HepG2 (cell line): ENCODE measurements at places on chromosomes 16 and 17.

- no peak for DNase-seq
These were observed 33.7 kb upstream of the COQ7 start for GRCh38 chr16:19033761-19034160.

DNA sequence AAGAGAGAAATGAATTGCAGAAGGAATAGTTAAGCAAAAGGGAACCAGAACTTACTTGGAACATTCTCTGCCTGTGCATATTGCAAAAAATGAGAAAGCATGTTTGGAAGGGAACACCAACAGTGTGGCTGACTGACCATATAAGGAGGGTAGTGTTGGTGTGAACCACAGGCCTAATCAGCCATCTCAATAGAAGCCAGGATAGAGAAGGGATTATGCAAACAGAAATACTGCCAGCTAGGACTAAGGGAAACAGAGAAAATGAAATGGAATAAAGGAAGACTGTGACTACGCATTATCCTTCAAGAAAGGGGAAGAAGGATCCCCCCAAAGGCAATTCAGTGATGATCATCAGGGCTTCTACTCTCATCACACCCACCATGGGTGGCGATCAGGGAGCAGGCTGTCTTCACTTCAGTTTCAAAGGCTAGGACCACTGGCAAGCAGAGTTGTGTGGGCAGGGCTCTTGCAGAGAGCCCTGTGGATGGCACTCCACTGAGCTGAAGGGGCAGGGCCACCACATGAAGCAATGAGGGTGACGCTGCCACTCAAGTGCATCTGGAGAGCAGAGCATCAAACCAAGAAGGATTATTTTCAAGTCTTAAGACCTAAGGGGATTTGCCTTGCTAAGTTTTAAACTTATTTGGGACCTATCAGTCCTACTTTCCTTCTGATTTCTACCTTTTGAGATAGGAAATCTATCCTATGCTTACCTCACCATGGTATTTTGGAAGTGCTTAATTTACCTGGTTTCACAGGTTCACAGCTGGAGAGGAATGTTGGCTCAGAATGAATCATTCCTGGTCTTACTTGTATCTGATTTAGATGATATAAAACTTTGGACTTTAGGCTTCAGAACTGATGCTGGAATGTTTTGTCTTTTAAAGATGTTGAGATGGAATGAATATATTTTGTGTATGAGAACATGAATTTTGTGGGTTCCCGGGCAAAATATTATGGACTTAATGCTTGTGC is 140.5 kb downstream of the SSH2 start:
- DNase-seq = no peak

- peak; percentile 89 for DNase-seq
These were observed 32.5 kb downstream of the MARF1 start for GRCh38 chr16:15610369-15610871.

- DNase-seq = peak; percentile 57
These were observed 5.7 kb downstream of the GRN start for GRCh38 chr17:44350733-44351226.

DNA sequence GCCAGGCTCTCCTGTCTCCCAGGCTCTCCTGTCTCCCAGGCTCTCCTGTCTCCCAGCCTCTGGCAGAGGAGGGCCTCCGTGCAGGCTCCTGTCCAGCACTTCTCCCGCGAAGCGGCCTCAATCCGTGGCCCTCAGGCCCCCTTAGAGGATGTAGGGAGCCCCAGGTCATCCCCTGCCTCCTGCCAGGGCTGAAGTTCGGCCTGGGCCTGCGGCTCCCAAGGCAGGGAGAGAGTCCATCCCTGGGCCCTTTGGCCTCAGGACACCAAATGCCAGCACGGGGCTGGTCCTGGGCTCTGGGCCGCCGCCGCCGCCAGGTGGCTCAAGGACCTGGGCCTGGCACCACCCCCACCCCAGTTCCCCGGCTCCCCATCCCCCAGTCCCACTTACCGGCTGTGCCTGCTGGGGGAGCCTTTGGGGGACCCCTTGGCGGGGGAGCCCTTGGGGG is 370 bp downstream of the EVPL start:
- DNase-seq = no peak

- no peak for DNase-seq
These were observed 98.6 kb downstream of the WNT3 start for GRCh38 chr17:46719891-46720290.

- DNase-seq = no peak
These were observed 174.0 kb downstream of the IRX3 start for GRCh38 chr16:54112451-54113206.

DNA sequence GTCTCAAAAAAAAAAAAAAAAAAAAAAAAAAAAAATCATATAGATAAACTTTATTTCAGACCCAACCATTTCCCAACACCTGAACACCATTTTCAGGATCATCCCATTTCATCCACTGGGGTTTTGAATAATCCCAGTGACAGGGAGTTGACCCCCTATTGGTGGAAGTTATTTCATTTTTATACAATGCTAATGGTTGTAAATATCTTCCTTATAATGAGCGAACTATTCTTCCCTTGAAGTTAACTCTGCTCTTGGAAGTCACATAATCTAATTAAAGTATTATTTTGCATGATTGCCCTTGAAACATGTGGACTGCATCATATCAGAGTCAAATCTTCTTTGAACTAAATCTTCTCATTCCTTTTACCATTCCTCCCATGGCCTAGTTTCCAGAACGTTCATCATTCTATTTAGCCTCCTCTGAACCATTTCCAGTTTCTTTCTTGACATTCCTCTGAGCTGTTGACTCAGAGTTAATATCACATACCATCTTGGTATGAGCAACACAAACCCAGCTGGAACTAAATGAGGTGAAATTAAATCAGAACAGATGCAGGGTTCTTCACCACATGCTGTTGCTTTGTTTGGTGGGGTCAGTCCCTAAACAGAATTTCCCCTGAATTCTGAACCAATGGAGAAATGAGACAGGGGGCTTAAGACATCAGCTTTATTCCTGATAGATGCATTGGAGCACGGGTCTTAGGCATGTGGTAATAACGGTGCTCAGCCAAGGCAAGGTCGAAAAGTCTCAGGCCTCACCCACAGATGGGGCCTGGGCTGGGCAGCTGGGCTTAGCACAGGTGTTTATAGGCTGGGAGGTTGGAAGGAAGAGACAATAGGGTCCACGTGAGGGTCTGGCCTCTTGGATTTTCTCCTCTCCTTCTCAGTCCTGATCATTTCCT is 8.9 kb downstream of the HSD17B2 start:
- no peak for DNase-seq

GRCh38 chr16:25045696-25046381 is 30.7 kb upstream of the ARHGAP17 start:
- no peak for DNase-seq

- peak; percentile 63 for DNase-seq
These were observed 17.0 kb downstream of the CAVIN1 start for GRCh38 chr17:42405963-42406495.

- no peak for DNase-seq
These were observed 20.3 kb upstream of the CDH5 start for GRCh38 chr16:66346221-66346620.

DNA sequence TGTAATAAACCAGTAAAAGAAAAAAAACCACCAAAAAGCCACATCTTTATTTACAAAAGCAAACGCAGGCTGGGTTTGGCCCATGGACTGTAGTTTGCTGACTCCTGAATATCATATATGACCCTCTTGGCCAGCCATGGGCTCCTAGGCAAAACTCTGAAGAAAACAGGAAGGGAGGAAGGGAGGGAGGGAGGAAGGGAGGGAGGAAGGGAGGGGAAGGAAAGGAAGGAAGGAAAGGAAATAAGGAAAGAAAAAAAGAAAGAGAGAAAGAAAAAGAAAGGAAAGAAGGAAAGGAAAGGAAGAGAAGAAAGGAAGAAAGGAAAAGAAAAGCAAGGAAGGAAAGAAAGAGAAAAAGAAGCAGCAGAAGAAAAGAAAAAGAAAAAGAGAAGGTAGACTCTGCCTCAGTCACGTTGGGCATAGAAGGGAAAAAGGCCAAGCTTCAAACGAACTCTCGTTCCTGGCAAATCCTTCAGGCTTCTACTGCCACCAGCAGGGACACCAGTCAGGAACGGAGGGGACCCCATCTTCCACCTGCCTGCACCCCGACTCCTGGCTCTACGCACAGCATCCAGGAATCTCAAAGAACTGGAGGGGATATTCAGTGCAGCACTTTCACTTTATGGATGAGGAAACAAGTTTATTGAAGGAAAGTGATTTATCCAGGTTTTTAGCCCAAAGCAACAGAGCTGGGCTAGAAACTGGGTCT is 22.1 kb downstream of the CDC42EP4 start:
- DNase-seq = no peak

DNA sequence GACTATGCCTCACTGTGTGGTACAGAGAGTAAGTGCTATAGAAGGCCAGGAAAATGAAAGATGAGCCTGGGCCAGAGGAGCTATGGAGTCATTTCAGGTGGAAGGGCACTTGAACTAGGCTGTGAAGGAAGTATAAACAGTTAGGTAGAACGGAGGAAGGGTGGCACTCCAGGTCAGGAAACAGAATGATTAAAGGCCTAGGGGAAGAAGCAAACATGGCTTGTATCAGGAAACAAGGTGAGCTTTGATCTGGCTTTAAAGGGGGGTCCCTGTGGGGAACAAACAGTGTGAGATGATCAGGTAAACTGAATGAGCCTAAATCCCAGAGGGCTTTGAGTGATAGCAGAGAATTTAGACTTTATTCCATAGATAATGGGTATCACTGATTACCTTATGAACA is 16.9 kb downstream of the MAP3K3 start:
- DNase-seq = peak; percentile 39

- no peak for DNase-seq
These were observed 26.3 kb downstream of the LAT start for GRCh38 chr16:29011112-29011511.

GRCh38 chr17:17752821-17753321 is 71.6 kb downstream of the RAI1 start:
- DNase-seq = no peak

- DNase-seq = no peak
These were observed 6.8 kb downstream of the ANKFY1 start for GRCh38 chr17:4256952-4257351.

GRCh38 chr16:84478172-84478947 is 26.1 kb downstream of the MEAK7 start:
- no peak for DNase-seq

- no peak for DNase-seq
These were observed at the start of gene CDH3 for GRCh38 chr16:68644715-68645493. CDH3 (plus strand) TSS chr16:68645310; CDS start chr16:68645380, 70 bp downstream.

DNA sequence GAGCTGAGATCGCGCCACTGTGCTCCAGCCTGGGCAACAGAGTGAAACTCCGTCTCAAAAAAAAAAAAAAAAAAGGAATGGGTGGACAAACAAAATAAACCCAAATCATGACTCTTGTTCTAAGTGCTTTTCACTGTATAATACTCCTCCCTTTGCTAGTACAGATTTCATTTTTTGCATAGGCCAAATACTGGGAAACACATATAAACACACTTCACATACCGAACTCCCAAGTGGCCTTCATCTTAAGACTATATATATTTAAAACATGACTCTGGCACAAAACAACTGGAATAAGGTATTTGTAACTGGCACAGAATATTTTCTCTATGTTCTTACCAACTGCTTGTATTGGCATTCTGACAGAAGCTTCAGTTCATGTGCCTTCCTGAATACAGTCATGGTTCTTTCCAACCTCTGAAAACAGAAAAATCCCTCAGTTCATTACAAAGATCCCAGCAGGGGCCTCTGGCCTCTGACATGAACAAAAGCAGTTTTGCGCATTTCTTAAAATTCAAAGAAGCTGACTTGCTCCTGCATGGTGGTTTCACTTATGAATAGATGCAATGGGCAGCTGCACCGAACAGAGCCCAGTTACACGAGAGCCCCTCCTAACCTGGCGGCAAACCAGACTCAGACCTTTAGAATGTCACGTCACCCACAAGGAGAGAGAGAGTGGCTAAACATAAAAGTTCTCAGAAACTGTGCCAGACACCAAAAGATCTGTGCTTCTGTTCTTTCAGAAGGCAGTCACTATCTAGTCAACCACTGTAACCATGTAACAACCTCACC is 19.1 kb upstream of the COPRS start:
- no peak for DNase-seq

- no peak for DNase-seq
These were observed 63.0 kb upstream of the TEKT3 start for GRCh38 chr17:15404106-15405057.

DNA sequence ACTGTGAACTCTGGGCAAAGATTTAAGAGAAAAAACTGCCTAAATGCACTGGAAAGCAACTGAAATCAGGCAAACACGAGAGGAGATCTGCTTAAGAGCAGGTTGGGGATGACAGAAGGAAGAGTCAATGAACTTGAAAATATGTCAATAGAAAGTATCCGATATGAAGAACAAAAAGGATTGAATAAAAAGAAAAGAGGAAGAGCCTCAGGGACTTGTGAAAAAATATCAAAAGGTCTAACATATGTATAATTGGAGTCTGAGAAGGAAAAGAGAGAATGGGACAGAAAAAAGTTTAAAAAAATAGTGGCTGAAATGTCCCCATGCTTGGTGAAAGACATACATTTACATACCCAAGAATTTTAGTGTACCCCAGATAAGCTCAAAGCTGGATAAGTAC is 195.5 kb downstream of the COPRS start:
- no peak for DNase-seq

GRCh38 chr17:80667462-80668277 is 123.0 kb downstream of the RPTOR start:
- peak; percentile 91 for DNase-seq

DNA sequence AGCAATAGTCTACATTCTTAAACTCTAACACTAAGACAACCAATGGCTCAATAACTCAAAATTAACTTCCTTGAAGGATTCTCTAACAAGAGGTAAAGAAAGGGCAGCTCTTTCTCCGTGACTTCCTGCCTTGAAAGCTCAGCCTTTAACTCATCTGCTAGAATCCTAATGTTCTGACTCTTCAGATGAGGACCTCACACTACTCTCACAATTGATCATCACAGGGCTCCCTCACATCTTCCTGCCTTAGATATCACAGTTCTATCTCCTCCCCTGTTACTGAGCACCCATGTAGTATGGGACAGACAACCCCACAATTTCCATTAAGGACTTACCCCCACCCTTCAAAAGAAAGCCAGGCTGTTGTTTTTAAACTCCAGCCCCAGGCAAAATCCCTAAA is 33.5 kb downstream of the SMURF2 start:
- no peak for DNase-seq

- DNase-seq = no peak
These were observed 7.6 kb downstream of the ALOX15B start for GRCh38 chr17:8046306-8046928.

- no peak for DNase-seq
These were observed 74.5 kb upstream of the TNRC6C start for GRCh38 chr17:77884019-77884418.

DNA sequence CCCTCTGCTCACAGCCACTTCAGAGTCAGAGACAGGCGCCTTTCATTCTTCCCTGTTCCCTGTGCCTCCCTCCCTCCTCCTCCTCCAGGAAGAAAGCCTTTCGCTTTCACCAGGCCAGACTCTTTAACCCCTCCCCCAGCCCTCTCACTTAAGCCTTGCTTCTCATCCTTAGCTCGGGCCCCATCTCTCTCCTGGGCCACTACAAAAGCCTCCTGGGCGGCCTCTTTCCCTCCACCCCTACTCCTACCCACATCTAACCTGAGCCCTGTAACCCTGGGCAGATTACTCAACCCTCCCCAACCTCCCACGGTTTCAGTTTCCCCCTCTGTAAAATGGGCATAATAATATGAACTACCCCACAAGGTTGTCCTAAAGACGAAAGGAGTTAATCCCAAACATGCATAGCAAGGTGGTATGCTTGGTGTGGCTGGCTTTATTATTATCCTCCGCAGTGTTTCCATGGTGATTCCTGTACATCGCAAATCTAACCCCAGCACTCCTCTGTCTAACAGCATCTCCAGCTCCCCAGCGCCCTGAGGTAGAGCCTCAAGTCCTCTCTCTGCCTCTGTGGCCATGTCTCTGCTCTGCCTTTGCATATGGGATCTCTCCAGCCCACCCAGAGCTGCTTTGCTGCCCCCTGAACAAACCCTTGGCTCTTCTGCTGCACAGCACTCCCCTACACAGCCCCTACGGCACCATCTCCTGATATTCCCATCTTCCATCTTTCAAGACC is 17.7 kb downstream of the PIMREG start:
- DNase-seq = no peak
